ENCODE measurements at places on chromosomes 12 and 14.
A peak's percentile ranks its signal among the peaks of the same experiment; 100 is the strongest.

DNA sequence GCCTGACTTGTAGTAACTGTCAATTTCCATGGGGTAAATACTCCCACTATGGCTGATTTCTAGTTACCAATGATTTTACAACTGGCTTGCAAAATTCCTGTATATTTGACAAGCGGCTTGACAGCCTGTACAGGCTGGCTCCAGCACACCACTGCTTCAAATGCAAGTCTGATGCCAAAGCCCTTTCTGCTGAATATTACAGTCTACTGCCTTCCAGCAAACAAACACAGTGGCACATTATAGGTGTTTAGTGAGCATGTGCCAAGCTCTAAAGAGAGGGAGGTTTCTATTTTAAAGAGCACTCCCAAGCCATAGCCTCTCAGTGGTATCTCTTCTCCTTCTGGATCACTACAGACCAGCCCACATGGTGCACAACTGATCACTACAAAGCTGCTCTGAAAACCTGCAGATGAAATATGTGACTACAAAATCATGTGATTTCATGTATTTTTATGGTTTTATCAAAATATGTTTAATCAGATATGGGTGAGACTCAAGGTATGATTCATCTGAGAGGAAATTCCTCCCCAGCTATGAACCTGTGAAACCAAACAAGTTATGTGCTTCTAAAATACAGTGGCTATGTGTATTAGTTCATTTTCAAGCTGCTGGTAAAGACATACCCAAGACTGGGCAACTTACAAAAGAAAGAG is 101.5 kb downstream of the RPAP3 start:
- DNase-seq, result no peak

- DNase-seq, result peak; percentile 16
Measured at GRCh38 chr14:23033801-23034497, 751 bp downstream of the PSMB5 start.

- no peak for DNase-seq
Measured at GRCh38 chr14:101953151-101953550, 11.2 kb upstream of the DYNC1H1 start.

- DNase-seq, result no peak
Measured at GRCh38 chr14:22656945-22657731, 13.0 kb upstream of the OR6J1 start.

DNA sequence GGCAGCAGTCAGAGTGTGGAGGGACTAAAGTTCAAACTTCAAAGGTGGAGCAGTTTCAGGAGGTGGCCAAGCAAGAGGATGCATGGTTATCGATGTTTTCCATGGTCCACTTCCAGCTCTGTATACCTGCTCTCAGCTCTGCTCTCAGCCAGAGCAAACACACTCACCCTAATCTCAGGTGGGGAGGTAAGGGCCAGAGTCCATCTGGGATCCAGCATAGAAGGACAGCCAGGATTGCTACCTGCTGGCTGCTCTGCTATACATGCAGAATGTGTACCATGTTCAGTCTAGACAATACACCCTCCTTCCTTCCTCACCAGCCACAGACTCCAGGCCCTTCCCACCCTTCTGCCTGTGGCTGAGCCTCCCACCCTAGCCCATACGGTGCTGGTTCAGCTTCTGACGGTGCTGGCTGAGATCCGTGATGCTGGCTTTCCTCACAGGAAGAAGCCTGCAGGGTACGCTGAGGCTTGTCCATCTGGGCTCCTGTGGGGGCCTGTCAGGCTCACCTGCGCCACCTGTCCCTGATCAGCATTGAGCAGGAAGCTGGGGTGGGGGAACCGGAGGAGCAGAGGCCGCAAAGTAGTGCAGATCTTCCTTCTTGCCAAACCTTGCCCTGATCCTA is 2.4 kb downstream of the CBLN3 start:
- no peak for DNase-seq

GRCh38 chr14:55546212-55546874 is 33.7 kb upstream of the KTN1 start:
- no peak for DNase-seq

GRCh38 chr12:43028826-43029225 is 439.3 kb upstream of the PRICKLE1 start:
- no peak for DNase-seq

DNA sequence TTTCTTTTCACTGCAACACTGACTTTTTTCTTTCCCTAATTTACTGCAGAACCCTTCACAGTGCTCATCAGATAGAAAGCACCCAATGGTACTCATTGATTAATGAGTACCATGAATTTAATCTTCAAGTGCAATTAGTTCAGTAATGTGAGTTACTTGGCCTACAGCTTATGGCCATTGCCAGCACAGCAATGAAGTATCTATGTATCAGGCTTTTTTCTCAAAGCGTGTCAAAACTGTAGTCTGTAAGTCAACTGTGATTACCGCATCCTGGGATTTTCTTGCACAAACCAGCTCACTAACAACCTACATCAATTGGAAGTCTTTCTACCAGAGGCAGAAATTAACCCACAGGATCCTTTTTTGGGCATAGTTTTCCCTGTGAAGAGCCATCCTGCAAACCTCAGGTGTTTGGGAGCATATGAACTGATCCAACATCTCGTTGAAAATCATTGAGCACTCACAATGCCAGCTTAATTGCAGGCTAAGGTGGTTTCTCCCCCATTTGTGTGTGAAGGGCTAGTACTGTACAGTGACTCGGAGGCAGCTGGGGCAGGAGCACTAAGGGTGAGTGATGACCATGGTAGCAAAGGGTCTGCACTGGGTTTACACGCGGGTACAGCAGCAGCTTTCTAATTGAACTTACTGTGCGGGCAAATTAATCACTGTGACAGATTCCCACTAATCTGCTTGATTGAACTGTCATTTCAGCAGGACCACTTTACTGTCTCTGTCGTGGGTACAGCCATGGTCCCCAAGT is 619.3 kb downstream of the SNAPC1 start:
- no peak for DNase-seq

GRCh38 chr12:6391013-6391412 is 7.1 kb downstream of the LTBR start:
- DNase-seq, result no peak

GRCh38 chr14:99081880-99082279 is 190.1 kb downstream of the BCL11B start:
- DNase-seq, result no peak

DNA sequence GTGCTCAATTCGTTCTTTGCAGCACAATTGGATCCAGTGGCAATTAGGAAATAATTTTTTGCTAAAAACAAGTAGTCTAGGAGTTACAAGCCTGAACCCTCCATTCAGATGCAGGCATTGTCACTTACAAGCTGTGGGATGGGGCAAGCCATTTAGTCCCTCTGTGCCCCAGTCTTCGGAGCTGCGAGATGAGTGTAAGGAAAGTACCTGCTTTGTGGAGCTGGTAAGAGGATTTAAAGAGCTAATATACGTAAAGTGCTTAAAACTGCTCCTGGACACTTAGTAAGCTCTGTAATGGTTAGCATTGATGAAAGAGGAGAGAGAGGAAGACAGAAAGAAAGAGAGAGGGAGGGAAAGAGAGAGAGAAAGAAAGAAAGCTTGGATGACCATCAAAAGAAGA is 112.5 kb downstream of the LGMN start:
- no peak for DNase-seq

DNA sequence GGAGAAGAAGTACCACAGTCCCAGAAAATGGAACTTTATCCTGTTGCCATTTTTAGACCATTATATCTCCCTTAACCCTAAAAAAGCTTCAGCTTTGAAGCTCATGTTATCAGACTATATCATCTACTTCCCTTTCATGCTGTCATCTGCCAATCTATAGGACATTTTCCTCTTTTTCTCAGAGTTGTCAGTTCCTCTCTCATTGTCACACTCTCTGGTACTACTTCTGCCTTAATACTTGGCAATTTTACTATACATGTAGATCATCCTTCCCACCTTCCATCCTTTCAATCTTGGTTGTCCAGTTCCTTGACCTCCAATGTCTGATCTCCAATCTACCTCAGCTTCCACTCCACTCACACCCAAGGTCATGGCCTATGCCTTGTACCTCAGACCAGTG is 57.4 kb downstream of the SLC15A5 start:
- DNase-seq, result peak; percentile 2

DNA sequence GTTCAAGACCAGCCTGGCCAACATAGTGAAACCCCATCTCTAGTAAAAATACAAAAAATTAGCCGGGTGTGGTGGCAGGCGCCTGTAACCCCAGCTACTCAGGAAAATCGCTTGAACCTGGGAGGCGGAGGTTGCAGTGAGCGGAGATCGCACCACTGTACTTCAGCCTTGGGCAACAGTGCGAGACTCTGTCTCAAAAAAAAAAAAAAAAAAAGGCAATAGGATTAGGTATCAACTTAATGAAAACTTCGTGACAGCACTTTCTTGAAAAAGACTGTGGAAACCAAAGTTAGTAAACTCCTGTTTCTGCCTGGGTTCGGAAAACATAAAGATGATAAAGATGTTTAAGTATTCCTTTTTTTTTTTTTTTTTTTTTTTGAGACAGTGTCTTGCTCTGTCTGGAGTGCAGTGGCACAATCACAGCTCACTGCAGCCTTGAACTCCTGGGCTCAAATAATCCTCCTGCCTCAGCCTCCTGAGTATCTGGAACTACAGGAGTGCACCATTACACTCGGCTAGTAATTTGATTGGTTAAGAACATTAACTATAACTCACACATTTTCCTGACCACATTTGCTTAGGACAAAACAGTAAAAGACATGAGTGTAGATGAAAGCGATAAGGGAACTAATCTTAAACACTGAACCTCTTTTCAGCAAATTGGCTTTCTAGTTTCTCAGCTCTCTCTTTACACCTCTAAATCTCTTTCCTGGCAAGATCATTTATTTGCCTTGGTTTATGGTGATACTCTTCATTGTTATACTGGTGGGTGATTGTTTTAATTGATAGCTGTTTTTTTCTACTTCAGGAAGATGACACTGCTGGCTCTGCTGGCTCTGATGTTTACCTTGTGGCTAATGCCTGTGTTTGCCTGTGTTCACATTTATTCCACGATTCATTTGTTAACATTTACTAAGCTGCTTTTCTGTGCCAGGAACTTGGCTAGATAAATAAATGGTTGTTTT is 15.8 kb downstream of the HIF1A start:
- no peak for DNase-seq

Data from inflammatory macrophage treated with lipopolysaccharide for 4 hours (primary cell).